ENCODE measurements at places on chromosomes 1 and 21. TPM values are rescaled to one million over a fixed set of nuclear protein-coding genes. Genes with fewer than 3 reads are reported as not detected.

GRCh38 chr1:25022361-25023189, 92.5 kb upstream of the RUNX3 start:
- DNase-seq = peak; percentile 83

DNA sequence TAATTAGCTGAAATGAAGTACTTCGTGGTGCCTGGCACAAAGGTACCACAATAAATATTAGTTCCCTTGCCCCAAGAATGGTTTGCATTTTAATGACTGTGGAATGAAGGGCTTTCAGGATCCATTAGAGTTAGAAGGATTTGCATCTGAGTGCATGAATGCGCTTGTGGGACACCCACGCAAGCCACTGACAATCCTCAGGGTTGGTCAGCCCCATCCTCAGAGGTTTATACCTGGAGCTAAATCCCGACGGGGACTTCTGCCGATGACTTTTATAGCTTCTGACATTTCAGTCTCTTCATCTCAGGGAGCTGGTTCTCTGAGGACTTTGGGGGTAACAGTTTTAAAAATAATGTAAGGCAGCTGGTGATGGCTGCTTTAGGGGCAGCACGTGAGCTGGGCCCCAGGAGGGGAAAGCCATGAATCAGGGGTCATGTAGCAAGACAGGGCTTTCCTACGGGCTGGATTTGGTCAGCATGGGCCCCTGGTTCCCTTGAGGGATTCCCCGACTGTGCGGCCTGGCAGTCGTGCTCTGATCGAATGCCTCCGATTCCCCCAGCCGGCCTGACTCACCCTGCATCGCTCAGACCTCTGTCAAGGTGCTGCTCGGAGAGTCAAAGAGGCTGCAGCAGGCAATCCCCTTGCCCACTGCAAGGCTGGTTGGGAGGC, 20.8 kb upstream of the IL10 start:
- no peak for DNase-seq

DNA sequence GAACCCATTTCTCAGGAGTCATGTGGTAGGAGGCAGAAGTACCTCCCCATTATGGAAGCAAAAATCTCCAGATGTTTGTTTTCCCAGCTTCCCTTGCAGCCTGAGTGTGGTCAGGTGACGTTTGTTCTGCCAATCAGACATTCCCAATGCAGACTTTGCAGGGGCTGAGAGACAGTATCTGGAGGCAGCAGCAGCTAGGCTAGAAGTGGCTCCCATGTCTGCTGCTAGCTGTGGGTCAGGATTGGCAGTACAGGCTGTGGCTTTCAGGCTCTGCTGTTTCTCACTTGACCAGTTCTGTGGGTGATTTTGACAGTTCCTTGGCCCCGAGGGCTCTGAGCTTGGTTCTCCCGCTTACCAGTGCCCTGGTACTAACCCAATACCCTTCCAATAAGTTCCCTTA, 58.6 kb upstream of the NBPF3 start:
- DNase-seq = no peak

The SLC16A4 gene
- 3.7 TPM for total RNA-seq

The AMY2A gene
- total RNA-seq = not detected

The NUDT4B gene
- total RNA-seq = 10.0 TPM

The NPR1 gene
- 32.4 TPM for total RNA-seq

- DNase-seq = peak; percentile 95
These were observed 3.6 kb downstream of the SKI start for GRCh38 chr1:2231532-2232254.

DNA sequence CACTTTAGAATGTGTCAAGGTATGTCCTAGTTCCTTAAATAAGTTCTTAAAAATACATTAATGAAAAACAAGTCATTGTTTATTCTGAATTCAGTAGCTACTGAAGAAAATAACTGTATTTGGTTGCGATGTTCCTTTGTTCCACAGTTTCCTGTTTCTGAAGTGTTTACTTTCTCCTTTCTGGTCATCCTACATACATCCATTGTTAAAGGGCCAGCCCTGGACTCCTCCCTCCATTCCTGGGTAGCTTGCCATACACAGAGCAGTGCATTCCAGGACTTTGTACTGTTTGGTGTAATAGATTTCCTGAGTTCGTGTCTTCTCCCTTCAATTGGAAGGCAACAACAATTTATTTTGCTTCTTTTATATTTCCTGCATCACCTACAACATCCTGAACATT, 845.4 kb upstream of the CXADR start:
- no peak for DNase-seq

GRCh38 chr1:116765962-116766361, 11.7 kb downstream of the CD2 start:
- no peak for DNase-seq

The NR1I3 gene
- not detected for total RNA-seq

The TNFAIP8L2 gene
- total RNA-seq = 9.5 TPM

The HES4 gene
- 25.0 TPM for total RNA-seq

DNA sequence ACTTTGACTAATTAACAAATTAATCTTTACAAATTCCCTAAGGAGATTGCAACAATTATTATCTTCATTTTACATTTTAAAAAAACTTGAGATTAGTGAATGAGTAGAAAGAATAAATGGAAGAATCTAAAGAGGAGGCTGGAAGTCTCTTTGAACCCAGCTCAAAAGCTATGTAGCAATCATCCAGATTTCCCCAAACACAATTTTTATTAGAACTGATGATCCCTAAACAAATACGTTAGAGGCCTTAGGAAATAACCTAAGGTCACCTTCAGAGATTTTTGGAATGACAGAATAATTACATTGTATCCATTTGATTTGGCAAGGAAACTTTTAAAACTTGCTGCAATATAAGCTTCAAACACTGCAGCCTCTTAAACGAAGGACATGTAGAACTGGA, 242.4 kb upstream of the LYPLAL1 start:
- no peak for DNase-seq

DNA sequence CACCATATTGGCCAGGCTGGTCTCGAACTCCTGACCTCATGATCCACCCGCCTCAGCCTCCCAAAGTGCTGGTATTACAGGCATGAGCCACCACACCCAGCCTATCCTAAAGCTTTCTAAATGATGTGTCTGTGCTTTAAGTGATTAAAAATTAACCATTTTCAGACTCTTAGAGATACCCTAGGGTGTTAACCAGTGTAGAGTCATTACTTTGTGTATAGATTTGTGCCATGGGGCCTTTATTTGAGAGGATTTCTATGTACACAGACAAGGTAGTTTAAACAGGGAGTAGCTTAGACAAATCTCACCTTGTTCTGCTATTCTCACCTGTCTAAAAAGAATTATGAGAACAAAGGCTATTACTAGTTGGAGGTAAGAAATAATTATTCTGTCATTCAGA, 12.7 kb upstream of the PLEKHM2 start:
- DNase-seq = no peak

The GPR37L1 gene
- 0.36 TPM for total RNA-seq

The LRRC3 gene
- total RNA-seq = 3.9 TPM

GRCh38 chr1:156281281-156281680, 1.3 kb downstream of the SMG5 start:
- no peak for DNase-seq

DNA sequence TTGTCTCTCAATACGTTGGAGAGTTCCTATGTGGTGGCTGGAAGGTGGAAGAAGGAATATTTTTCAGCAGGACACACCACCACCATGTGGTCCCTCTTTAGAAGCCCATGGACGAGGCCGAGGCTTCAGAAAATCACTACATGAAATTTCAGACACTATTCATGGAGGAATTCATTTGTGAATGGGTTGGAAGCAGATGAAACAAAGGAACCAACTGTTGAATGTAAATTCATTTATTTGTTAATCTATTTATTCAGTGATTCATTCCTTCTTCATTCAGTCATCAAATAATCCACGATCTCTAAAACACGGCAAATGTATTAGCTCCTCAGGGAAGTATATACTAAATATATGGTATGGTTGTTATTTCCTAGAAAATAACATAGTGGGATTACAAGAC, 12.2 kb downstream of the SLC35F3 start:
- DNase-seq = no peak

DNA sequence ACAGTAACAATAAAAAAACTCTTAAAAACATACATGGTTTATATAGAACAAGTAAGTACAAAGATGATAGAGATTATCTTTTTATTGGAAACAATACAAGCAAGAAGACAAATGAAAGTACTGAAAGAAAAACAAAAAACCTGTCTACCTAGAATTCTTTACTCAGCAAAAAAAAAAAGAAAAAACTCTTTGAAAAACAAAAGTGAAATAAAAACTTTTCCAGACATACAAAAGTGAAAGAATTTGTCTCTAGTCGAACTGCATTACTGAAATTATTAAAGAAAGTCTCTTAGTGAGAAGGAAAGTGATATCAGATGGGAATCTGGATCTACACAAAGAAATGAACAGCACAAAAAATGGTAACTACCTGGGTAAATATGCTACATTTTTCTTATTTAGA, 2.7 kb upstream of the HMCN1 start:
- DNase-seq = no peak

The NUAK2 gene
- 0.28 TPM for total RNA-seq

- DNase-seq = no peak
These were observed 85.3 kb downstream of the MAP3K21 start for GRCh38 chr1:233412812-233413211.

The MYBPH gene
- not detected for total RNA-seq

The IKBKE gene
- total RNA-seq = 2.3 TPM

- DNase-seq = no peak
These were observed 13.0 kb downstream of the CAMSAP2 start for GRCh38 chr1:200751717-200752116.

- no peak for DNase-seq
These were observed 5.4 kb upstream of the SLAMF9 start for GRCh38 chr1:159959451-159959850.

GRCh38 chr1:234546890-234547788, 62.8 kb downstream of the IRF2BP2 start:
- DNase-seq = peak; percentile 35

DNA sequence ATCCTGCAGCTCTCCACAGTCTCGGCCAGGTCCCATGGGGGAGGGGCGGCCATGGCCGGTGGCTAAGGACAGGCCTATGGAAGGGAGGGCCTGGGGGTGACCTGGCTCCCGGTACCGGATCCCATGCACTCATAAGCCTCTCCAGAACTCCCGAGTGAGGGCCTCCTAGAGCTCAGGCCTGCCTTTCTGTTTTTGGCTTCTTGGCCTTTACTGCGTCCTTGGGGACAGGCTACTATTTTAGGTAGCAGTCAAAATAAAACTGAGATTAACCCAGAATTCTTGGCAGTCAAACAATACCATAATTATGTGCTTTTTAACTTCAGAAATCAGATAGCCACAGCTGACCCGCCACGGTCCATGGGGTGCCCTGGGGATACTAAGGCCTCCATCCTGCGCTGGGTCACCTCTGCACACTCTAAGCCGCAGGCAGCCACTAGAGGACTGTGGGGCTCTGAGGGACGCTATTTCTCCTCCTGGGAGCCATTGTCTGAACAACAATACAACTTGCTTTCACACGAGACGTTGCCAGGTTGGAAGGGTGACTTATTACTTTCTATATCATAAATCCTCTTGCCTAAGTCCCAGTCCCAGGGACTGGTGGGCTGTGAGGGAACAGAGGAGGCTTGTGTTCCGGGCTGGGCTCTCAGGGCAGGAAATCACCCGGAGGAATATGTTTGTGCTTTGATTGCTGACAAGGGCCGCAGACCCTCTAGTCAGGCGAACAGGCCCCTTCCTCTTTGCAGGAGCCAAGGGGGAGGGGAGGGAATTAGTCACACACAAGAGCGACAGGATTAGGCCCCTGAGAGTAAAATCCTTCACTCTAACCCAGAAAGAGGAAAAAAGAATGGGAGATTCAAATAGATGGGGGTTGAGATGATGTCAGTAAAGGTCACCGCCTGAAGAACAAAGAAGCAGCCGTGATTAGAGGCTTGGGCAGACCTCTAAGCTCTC, 40.7 kb upstream of the BCAR3 start:
- no peak for DNase-seq

GRCh38 chr1:1038694-1039093, 18.8 kb downstream of the AGRN start:
- no peak for DNase-seq

DNA sequence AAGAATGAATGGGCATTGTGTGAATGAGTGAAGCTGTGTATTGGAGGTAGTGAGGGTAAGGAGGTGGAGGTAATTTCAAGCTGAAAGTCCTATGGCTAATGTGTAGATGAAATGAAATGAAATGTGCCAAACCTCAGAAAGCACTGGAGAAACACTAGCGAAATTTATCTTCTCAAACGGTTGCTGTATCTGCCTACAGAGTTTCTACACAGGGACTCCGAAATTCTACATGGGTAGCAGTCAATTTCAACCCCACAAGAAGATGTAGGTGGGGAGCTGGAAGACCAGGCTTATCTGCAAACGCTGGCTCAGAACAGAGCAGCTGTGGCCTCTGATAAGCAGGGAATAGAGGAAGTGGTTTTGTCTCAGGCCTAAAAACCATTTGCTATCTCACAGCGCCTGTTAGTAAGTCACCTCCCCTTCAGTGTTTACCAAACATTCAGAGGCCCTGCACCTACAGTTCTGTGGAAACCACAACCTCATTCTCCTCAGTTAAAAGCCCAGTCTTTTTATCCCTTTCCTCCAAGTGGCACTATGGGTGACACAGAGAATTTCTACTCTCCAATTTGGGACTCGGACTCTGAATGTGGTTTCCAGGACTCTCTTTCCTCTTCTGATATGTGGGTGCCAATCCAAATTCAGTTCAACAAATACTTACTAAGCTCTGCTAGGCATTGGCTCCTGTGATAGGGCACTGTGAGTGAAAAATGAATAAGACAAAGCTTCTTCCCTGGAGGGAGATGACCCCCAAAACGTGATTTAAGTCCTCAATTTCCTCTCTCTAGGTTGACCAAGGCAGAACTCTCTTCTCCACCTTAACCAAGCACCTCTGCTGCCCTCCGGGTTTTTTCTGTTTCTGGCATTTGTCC, 17.2 kb upstream of the SLAMF6 start:
- no peak for DNase-seq

DNA sequence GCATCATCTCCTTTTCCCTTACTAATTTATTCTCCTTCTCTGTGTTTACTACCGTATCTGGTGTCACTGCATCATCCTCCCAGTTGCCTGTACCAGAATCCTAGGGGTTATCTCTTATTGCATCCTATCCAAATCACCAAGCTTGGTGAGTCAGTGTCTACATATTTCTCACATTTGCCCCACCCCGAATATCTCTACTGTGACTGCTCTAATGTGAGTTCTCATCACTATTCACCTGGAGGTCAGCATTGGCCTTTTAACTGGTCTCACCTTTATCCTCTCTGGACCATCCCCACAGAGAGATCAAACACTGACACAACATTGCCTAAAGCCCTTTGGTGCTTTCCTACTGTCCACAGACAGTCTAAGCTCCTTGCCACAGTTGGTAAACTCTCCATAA, 45.7 kb upstream of the ZNF648 start:
- DNase-seq = no peak

The HSD3B2 gene
- not detected for total RNA-seq

The CD48 gene
- 3.0 TPM for total RNA-seq

GRCh38 chr1:156385534-156386031, 16.6 kb downstream of the RHBG start:
- DNase-seq = no peak

- no peak for DNase-seq
These were observed 14.9 kb upstream of the HMGCS2 start for GRCh38 chr1:119783354-119784185.

All from sigmoid colon (tissue), 7 donors.